ENCODE measurements at places on chromosomes 5 and 9.
A peak's percentile ranks its signal among the peaks of the same experiment; 100 is the strongest.

- H3K27me3 ChIP-seq: no peaks in the 10 kb centered on the region
- peaks cover 37% of the 10 kb centered on the region for H3K4me1 ChIP-seq
- H3K27ac ChIP-seq: no peak overlapping the region
- no peak overlapping the region for H3K4me3 ChIP-seq
- DNase-seq: no peak
Measured at GRCh38 chr9:97640325-97640724, 6.7 kb downstream of the NCBP1 start.

- peak overlapping the region; percentile 31 for H3K4me3 ChIP-seq
- no peaks in the 10 kb centered on the region for H3K36me3 ChIP-seq
- DNase-seq: peak; percentile 18
- H3K4me1 ChIP-seq: peaks cover 7% of the 10 kb centered on the region
- peaks cover 28% of the 10 kb centered on the region for H3K27me3 ChIP-seq
Measured at GRCh38 chr5:172683645-172684471, 42.8 kb downstream of the NEURL1B start.

DNA sequence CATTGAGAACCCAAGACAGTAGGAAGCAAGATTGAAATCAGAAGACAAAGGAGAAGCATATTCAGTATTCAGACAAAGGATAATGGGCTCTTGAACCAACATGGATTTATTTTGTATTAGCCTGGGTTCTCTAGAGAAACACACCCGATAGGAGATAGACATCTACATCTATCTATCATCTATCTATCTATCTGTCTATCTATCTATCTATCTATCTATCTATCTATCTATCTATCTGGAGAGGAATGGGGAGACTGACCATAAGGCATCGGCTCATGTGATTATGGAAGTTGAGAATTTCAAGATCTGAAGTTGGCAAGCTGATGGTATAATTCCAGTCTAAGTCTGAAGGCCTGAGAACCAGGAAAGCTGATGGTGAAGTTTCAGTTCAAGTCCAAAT, 13.4 kb downstream of the COX7C start:
- H3K27me3 ChIP-seq: peaks cover 17% of the 10 kb centered on the region
- no peak overlapping the region for H3K4me3 ChIP-seq
- no peaks in the 10 kb centered on the region for H3K36me3 ChIP-seq
- no peak overlapping the region for H3K27ac ChIP-seq
- no peak for DNase-seq
- H3K4me1 ChIP-seq: no peaks in the 10 kb centered on the region

DNA sequence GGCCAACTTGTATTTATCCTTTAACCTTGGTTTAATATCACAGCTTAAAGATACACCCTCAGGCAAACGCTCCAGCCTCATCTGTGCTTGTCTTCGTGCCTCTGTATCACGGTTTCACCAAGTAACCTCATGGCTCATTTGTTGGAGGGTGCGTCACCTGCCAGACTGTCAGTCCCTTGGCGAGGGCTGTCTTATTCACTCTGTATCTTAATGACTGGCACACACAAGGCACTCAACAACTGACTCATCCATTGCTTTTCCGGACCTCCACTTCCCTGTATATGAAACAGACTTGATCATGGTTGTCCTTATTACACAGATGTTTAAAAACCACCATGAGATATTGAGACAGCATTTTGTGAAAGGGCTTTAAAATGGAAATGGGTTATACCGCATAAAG, 28.0 kb downstream of the LCP2 start:
- no peak for DNase-seq
- peak overlapping the region; percentile 86 for H3K27ac ChIP-seq
- H3K27me3 ChIP-seq: no peaks in the 10 kb centered on the region

- no peak for DNase-seq
- H3K4me1 ChIP-seq: peaks cover 29% of the 10 kb centered on the region
- no peak overlapping the region for H3K4me3 ChIP-seq
- H3K27ac ChIP-seq: no peak overlapping the region
- H3K36me3 ChIP-seq: no peaks in the 10 kb centered on the region
- H3K27me3 ChIP-seq: no peaks in the 10 kb centered on the region
Measured at GRCh38 chr9:19151425-19152159, 24.3 kb upstream of the PLIN2 start.

DNA sequence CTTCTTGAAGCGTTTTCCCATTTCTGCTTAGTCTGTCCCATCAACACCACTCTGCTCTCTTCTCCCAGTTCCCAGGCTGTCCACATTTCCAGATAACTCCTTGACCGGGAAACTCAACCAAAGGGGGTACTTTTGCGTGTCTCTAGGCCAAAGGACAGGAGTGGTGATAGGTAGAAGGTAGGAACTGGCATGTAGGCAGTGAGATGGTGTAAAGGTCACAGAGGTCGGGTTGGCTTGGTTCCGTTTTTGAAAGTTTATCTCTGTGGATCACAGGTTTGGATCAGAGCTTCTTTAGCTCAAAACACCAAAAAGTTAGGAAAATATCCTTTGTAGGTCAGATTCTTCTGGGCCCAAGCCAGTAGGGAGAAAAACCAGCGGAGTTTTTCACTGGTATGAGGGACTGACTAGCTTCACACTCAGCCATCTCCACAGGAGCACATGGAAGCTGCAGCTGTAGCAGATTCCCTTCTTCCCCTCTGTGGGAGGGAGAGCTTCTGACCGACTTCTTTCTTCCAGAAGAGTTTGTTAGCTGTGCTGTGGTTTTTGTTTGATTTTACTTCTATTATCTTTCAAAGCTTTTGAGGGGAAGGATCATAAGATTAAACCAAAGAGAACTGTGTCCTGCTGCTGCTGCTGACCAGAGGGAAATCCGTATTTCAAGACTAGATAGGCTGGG, 98.4 kb upstream of the DMRT1 start:
- H3K27me3 ChIP-seq: no peaks in the 10 kb centered on the region
- H3K4me3 ChIP-seq: no peak overlapping the region
- H3K4me1 ChIP-seq: peaks cover 21% of the 10 kb centered on the region

GRCh38 chr5:171979606-171980005, 26.8 kb downstream of the FBXW11 start:
- no peak for DNase-seq
- H3K27ac ChIP-seq: no peak overlapping the region
- peaks cover 75% of the 10 kb centered on the region for H3K36me3 ChIP-seq
- H3K4me1 ChIP-seq: peaks cover 32% of the 10 kb centered on the region

DNA sequence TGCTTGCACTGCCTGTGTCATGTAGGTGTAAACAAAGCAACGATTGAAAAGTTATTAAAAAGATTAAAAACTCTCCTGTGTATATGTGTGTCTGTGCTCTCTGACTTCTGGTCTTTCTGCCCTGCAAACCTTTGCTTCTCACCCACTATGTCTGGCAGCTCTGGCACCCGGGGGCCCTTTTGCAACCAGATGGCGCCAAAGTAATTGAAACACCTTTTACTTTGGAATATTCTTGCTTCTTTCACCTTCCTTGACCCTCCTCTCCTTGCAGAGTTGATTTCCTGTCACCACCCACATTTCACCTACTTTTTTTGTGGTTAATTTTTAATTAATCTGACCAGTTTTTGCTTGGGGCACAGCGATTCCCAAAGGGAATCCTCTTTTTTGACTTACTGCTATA, 275.5 kb downstream of the ARHGEF28 start:
- H3K36me3 ChIP-seq: no peaks in the 10 kb centered on the region
- peaks cover 44% of the 10 kb centered on the region for H3K27me3 ChIP-seq
- no peak for DNase-seq
- H3K4me1 ChIP-seq: peaks cover 20% of the 10 kb centered on the region

GRCh38 chr9:124017929-124018729, 6.6 kb downstream of the LHX2 start:
- no peaks in the 10 kb centered on the region for H3K36me3 ChIP-seq
- H3K4me1 ChIP-seq: peaks cover 3% of the 10 kb centered on the region

- no peak overlapping the region for H3K4me3 ChIP-seq
- peaks cover 15% of the 10 kb centered on the region for H3K4me1 ChIP-seq
- H3K36me3 ChIP-seq: no peaks in the 10 kb centered on the region
- DNase-seq: peak; percentile 60
- no peaks in the 10 kb centered on the region for H3K27me3 ChIP-seq
Measured at GRCh38 chr9:34500623-34501267, 22.0 kb downstream of the ENHO start.

DNA sequence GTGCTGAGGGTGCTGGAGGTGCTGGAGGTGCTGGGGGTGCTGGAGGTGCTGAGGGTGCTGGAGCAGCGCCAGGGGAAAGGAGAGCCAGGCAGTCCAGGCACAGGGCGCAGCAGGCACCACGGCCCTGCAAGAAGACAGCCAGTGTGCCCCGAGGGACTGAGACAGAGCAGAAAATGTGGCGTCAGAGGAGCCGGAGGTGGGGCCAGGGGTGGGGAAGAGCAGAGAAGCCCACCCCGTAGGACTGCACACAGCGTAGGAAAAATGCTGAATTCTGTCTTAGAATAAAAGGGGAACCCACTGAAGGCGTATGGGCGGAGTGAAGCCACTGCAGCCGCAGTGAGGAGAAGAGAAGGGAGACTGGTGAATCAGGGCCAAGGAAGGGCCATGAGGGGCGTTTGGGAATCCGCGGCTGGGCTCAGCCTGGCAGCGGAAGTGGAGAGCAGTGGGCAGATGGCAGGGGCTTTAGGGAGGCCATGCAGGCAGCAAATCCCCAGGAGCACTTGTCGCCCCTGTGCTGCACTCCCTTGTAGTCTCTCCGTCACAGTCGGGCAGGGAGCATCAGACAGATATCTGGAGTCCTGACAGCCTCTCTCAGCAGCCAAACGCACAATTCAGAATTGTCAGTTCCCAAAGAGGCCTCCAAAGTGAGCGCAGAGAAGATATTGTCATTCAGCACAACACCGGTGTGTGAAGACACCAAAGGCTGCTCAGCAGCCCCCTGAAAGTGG, 35.9 kb upstream of the LECT2 start:
- H3K27me3 ChIP-seq: peaks cover 8% of the 10 kb centered on the region
- no peak overlapping the region for H3K27ac ChIP-seq
- no peak overlapping the region for H3K4me3 ChIP-seq
- DNase-seq: no peak
- no peaks in the 10 kb centered on the region for H3K36me3 ChIP-seq
- H3K4me1 ChIP-seq: no peaks in the 10 kb centered on the region

DNA sequence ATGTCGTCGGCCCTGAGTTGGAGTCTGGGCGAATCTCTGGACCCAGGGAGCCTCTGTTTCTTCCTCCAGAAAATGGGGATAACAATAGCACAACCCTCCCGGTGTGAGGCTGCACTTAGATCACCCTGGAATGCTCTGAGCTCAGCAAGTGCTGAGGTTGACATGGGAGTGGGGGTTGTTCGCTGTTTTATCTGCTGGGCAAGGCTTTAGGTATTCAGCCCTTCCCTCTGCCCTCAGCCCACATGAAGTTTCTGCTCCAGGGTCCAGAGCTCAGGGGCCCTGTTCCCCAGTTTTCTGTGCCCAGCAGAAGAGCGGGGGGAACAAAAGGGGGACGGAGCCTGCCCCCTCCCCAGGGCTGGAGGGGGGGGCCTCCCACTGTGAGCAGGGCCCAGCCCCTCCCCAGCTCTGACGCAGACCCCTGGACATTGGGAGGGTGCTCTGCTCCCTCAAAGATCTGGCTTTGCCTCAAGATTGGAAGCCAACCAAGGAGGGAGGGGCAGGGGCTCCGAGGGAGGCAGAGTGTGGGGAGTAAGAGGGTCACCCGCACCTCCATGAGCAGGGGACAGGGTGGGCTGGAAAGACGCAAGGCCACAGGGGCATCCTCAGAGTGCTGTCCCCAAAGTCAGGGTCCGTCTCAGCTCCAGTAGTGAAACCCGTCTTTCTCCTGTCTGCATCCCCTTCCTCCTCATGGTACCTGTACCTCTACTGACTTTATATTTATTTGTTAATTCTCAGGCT, 215.6 kb downstream of the C9orf50 start:
- no peak for DNase-seq
- no peak overlapping the region for H3K27ac ChIP-seq
- H3K4me3 ChIP-seq: no peak overlapping the region
- peaks cover 3% of the 10 kb centered on the region for H3K36me3 ChIP-seq

- no peaks in the 10 kb centered on the region for H3K27me3 ChIP-seq
- no peak overlapping the region for H3K4me3 ChIP-seq
- H3K4me1 ChIP-seq: no peaks in the 10 kb centered on the region
- H3K36me3 ChIP-seq: no peaks in the 10 kb centered on the region
- no peak for DNase-seq
- no peak overlapping the region for H3K27ac ChIP-seq
Measured at GRCh38 chr5:124705577-124705976, 40.9 kb downstream of the ZNF608 start.

DNA sequence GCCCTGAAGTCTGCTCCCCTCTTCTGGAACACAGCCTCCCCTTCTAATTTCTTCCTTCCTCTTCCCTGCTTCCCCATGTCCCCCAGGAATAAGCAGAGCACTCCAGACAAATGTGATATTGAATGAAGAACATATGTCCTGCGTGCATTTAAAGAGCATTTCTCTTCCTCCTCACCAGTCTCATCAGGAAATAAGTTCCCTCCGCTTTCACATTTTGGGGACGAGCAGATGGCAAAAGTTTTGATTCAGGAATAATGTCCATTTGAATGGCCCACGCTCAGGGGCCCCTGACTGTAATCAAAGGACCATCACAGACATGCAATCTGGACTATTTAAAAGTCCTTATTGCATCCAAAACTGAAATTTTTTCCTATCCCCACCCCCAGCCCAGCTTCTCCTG, 316.1 kb downstream of the CDK5RAP2 start:
- no peaks in the 10 kb centered on the region for H3K36me3 ChIP-seq
- H3K4me1 ChIP-seq: no peaks in the 10 kb centered on the region
- H3K4me3 ChIP-seq: no peak overlapping the region
- DNase-seq: no peak
- H3K27ac ChIP-seq: no peak overlapping the region

GRCh38 chr5:143201589-143201988, 201.9 kb downstream of the NR3C1 start:
- peaks cover 25% of the 10 kb centered on the region for H3K4me1 ChIP-seq
- H3K4me3 ChIP-seq: no peak overlapping the region
- no peak overlapping the region for H3K27ac ChIP-seq
- no peak for DNase-seq
- peaks cover 36% of the 10 kb centered on the region for H3K36me3 ChIP-seq
- H3K27me3 ChIP-seq: no peaks in the 10 kb centered on the region

DNA sequence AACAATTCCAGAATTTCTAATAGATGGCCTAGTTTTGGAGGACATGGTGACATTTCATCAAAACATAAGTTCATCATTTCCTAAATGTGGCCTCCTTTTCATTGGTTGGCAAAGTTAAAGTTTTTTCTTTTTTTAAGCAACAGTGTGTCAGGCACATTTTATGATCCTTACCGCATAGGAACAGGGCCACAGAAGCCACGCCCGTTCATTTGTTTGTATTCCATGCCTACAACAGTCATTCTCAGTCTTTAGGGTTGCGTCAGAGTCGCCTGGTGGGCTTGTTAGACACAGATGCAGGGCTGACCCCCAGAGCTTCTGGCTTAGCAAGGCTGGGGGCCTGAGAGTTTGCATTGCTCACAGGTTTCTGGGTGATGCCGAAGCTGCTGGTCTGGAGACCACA, 130.2 kb downstream of the HSD17B3 start:
- no peak overlapping the region for H3K27ac ChIP-seq
- no peaks in the 10 kb centered on the region for H3K4me1 ChIP-seq
- H3K27me3 ChIP-seq: peaks cover 38% of the 10 kb centered on the region
- H3K4me3 ChIP-seq: no peak overlapping the region

GRCh38 chr5:37933576-37933975, 93.7 kb upstream of the GDNF start:
- no peak for DNase-seq
- H3K4me3 ChIP-seq: no peak overlapping the region
- H3K27ac ChIP-seq: no peak overlapping the region
- H3K36me3 ChIP-seq: no peaks in the 10 kb centered on the region

Measured in activated T-helper 2 cell treated with anti-CD3 and anti-CD28 coated beads, Interferon-gamma antibody, Interleukin-2, Interleukin-4, amounts not matched to agents 10 μg/mL and 5 μg/mL and 100 μg/mL, durations not matched to agents 14 hours and 24 hours and 36 hours (primary cell).